Stimulated activated naive CD8-positive, alpha-beta T cell treated with anti-CD3 and anti-CD28 coated beads, Interleukin-15, amount 100 ng/mL, for 72 hours (primary cell): ENCODE measurements at places on chromosomes 11 and 22.

DNA sequence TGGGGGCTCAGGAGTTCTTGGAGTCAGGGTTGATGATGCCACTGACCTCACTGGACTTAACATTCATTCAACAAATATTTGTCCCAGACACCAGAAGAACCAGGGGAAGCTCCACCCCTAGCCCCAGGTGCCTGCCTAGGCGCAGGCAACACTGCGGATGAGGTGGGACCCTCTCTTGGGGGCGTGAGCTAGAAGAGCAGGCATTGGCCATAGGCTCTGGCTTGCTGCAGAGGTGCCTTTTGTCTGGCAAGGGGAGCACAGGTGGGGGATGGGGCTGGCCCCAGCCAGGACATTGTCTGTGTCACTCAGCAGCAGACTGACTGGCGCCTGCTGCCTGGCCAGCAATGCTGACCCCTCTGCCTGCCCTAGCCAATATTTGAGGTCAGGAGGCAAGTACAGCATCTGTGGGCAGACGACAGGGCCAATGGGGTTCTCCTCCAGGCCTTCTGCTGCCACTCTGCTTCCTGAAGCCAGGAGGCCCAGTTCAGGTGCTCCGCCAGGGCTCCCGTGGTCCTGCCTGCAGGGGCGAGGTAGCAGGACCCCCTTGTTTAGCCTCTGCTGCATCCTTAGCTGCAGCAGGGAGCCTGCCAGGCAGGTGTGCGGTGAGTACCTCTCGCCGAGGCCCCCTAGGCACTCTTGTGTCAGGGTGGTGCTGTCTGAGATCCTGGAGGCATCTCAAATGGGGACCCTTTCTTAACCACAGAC is 4.0 kb downstream of the LINC01488 start:
- DNase-seq: no peak

DNA sequence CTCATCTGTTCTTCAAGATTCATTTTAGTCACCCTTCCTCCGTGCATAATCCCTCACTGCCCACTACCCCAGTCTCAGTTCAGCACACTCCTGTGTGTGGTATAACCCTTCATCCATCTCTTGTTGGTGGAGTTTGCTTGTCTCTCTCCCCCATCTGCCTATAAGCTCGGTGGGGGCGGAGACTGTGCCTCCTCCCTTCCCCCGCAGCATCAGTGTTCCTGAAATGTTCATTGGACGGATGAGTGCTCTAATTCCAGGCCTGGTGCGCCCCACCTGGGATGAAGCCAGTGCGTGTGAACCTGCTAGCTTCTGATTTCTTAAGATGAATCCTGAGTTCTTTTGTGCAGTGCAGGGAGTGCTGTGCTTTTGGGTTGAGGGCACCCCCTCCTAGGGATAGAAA is 100.0 kb downstream of the GRIK4 start:
- no peak for DNase-seq

GRCh38 chr11:82639251-82639650 is 94.4 kb downstream of the FAM181B start:
- DNase-seq: no peak

- no peak for DNase-seq
These were observed 18.9 kb downstream of the CNTF start for GRCh38 chr11:58641341-58641740.

DNA sequence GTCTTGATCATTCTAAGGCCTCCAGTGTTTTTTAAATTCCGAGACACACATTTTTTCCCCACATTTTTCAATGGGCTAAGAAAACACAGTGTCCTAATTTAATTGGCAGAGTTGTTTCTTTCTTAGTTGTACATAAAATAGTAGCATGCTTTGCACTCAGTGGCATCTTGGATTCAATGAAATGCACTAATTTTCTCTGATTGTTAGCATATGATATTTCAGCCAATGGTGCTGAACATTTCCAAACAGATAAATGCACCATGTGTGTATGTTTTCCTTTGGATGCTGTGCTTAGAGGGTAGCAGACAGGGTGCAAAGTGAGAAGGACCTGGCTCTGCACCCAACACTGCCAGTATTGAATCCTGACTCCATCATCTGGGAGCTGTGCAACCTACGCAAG is 103.5 kb downstream of the LDLRAD3 start:
- no peak for DNase-seq

DNA sequence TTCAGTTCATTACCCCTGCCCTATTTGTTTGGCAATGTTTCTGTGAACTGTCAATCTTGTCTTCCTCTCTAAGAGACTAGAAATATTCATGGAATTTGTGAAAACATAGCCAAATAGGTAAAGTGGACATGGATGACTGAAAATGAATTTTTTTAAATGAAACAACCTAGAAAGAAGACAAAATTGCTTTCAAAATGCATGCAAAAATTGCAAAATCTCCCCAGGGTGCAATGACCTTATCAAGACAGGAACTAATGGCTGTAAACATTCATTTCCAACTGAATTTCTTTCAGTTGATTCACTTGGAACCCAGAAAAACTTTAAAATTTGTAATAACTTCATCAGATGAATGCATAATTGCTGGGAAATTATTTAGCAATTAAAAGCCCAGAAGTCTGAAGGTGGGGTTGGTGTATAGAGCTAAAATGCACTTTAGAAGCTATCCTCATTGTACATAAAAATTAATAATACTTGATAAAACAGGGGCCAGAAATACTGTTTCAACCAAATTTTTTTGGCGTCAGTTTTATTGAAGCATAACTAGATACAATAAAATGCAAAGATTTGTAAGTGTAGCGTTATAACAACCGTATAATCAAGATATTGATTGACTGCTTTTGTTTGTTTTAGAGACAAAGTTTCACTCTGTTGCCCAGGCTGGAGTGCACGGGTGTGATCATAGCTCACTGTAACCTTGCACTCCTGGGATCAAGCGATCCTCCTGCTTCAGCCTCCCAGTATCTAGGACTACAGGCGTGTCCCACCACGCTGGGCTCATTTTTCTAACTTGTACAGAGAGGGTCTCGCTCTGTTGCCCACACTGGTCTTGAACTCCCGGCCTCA is 27.6 kb upstream of the SLC35C1 start:
- DNase-seq: no peak

GRCh38 chr11:9250139-9250582 is 15.0 kb downstream of the DENND5A start:
- DNase-seq: peak; percentile 30

DNA sequence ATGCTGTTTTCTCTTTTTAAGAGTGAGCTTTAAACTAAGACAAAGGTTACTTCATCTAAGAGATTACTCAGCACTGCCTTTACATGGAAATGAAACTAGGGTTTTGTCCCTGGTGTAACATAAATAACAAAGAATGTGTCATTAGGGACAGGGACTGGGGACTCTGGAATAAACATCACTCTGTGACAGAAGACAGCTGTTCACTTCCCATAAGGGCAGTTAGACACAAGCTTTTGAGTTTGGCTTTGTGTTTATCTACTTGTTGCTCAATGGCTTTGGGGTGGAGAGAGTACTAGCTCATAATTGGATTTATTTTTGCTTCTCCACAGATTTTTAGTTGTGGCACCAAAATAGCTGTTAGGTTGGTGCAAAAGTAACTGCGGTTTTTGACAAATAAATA is 154.5 kb downstream of the OR4C45 start:
- DNase-seq: no peak

DNA sequence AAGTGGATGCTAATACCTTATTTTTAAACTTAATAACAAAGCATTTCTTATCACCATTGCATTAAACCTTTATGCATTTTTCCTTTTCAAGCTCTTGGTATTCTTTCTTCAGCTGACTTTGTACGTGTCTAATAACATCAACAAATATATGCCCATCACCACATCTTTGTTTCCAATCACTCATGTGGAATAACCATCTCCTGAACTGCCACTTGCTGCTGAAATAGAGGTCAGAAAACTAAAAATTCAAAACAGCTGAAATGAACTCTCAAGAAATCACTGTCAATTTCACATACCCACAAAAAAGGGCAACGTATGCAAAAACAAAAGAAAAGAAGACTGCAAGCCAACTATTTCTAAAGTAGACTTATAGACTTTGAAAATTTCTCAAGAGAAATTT is 7.4 kb downstream of the MSANTD4 start:
- DNase-seq: no peak

DNA sequence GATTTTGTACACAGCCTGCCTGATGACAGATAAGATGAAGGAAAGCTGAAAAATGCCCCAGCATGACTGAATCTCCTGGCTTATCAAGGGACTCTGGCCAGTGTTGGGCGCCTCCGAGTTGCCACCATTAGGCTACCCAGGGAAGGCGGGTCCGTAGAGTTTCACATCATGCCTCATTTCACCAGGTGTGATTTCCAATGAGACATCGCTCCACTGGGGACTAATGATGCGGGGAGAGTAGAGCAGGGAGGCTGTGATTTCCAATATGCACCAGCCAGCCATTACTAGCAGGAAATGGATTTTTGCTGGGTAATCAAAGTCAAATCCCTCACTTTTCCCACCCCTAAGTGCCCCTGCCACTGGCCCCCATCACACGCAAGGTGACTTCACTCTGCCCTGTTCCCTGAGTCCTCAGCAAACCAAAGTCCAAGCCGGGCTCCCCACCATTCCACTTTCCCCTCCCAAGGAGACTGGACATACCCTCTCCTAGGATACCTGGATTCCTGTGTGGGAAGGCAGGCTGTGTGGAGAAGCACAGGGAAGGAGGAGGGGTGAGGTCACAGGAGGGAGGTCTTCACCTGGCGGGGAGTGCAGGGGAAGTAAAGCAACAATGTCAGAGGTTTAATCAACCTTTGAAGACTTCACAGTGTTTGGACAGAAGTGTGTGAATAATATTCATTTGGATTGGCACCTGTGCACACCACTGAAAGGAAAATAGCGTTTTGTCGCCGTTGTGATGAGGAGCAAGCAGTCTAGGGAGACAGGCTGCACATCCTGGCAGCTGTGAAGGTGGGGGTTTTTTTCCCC is 613.3 kb upstream of the CADM1 start:
- no peak for DNase-seq

DNA sequence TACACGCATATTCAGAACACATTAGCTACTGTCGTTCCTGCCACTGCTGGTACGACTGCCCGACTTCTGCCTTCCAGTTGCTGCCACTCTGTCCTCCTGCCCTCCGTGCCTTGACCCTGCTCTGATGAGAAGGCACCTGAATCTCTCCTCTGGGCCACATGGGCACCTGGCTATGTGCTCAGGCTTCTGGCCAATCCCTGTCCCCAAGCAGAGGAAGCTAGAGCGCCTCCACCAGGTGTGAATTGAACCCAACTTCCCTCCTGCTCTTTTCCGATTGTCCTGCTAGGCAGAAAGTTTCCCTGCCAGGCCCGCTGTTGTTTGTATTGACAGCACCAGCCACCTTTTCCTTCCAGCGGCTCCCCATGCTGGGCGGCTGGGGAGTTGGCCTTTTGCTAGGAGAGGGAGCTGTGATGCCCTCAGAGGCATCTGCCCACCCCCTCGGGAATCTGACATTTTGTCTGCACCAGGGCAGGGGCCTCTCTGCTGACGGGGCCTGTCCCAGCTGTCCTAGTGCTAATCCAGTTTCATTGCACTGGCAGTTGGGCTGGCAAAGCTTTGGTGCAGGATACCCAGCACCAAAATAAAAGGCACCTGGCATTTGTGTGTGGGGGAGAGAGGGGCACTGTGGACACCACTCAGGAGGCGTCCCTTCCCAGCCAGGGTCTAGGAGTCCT is 118.0 kb downstream of the GRIK4 start:
- no peak for DNase-seq

- peak; percentile 15 for DNase-seq
These were observed 9.3 kb upstream of the CEP295 start for GRCh38 chr11:93652161-93652597.

DNA sequence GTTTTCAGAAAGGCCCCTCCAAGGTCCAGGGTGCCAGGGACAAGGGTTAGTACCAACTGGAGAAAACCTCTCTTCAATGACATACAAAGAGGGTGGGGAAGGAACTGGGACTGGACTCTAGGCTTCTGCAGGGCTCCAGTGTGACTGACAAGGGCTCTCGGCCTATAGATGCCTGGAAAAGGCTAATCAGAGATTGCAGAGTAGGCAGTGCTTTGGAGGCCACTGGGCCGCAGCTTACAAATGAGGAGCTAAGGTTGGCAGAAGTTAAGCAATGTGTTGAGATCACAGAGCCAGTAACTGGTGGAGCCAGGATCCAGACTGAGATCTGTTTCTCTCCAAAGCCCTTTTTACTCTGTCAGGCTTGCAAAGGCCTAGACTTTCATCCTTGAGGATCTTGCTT is 7.4 kb upstream of the DGKZ start:
- no peak for DNase-seq

GRCh38 chr22:26756675-26757293 is 99.4 kb downstream of the MIAT start:
- DNase-seq: peak; percentile 64

DNA sequence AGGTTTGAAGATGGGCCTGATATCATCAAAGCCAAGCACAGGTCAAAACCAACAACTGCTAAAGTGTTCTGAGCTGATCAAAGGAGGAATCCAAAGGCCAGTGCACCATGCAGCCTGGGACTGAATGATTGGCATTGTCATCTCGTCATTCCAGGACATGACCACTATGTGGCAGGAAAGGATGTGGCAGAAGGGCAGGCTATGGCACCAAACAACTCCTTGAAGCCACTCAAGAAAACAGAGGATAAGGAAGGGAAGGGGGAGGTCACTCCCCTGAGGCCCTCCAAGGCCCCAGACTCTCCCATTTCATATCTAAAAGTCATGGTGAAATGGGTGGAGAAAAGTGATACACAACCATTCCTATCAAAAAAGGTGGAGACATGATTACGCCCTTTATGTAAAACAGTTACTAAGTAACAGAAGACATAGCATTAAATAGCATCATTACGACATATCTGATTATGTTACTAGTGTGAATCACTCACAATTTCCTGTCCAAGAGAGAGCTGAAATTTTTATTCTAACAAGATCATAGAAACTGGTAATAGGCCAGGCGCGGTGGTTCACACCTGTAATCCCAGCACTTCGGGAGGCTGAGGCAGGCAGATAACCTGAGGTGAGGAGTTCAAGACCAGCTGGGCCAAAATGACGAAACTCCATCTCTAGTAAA is 49.3 kb downstream of the AHNAK start:
- DNase-seq: no peak

DNA sequence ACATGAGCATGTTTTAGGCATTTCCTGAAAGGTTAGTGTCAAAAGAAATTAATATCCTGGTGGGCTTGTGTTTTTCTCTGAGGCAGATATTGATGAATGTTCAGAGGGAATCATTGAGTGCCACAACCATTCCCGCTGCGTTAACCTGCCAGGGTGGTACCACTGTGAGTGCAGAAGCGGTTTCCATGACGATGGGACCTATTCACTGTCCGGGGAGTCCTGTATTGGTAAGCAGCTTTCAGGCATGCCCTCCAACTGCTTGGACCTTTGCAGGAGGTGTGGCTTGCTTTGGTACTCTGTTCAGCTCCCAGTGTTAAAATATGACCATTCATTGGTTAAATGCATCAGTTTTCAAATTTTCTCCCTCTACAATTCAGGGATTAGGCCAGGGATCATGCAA is 658.6 kb upstream of the ANO5 start:
- DNase-seq: no peak
